ENCODE measurements at places on chromosomes 12 and 14.

DNA sequence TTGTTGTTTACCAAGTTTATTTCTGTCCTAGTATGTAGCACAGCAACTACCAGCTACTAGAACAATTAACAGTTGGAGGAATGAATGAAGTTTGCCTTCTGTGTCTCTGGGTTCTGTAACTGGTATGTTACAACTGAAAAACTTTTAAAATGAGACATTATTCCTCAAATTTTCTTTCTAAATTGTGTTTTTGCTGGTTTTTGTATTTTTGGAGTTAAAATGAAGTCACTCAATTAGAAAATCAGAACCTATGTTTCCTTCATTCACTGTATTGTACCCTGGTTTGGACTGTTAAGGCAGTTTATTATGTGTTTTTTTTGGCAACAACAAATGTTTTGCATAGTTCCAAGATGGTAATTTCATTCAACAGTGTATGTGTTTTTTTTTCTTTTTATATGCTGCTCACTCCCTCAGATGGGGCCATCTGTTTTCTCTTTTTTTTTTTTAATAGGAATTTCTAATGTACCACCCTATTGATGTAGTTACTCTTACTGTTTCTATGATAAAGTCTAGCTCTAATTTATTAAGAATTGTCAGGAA is 30.2 kb upstream of the EVL start:
- H3K4me1 ChIP-seq = peaks cover 8% of the 10 kb centered on the region
- no peaks in the 10 kb centered on the region for H3K27me3 ChIP-seq
- no peak overlapping the region for H3K27ac ChIP-seq
- no peaks in the 10 kb centered on the region for H3K36me3 ChIP-seq

GRCh38 chr14:88380405-88380804 is 5.1 kb upstream of the SPATA7 start:
- DNase-seq = no peak
- no peak overlapping the region for H3K27ac ChIP-seq
- H3K4me3 ChIP-seq = no peak overlapping the region
- peaks cover 3% of the 10 kb centered on the region for H3K36me3 ChIP-seq
- H3K4me1 ChIP-seq = peaks cover 11% of the 10 kb centered on the region
- H3K27me3 ChIP-seq = peaks cover 3% of the 10 kb centered on the region

- H3K36me3 ChIP-seq = no peaks in the 10 kb centered on the region
- DNase-seq = no peak
- H3K27me3 ChIP-seq = peaks cover 16% of the 10 kb centered on the region
Measured at GRCh38 chr14:76655331-76655730, 105.9 kb upstream of the VASH1 start.

GRCh38 chr12:67472539-67472938 is 176.0 kb upstream of the DYRK2 start:
- peaks cover 13% of the 10 kb centered on the region for H3K4me1 ChIP-seq
- H3K27me3 ChIP-seq = no peaks in the 10 kb centered on the region
- H3K4me3 ChIP-seq = no peak overlapping the region
- no peak for DNase-seq
- no peaks in the 10 kb centered on the region for H3K36me3 ChIP-seq
- no peak overlapping the region for H3K27ac ChIP-seq

DNA sequence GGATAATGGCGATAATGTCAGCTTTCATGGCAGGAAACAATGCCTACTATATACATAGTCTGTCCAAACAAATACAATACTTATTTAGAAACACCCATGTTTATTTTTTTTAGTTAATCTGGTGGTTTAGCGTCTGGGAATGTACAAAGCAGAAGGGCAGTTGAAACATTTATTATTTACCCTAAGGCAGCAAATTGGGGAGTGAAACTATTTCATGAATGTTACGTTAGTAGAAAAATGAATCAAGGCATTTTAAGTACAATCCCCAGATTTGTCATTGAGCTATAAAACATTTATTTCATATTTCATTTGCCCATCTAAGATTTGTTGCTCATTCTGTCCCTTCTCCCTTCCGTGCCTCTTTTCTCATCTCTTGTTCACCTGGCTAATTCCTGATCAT is 87.1 kb upstream of the ATF1 start:
- no peaks in the 10 kb centered on the region for H3K27me3 ChIP-seq
- DNase-seq = no peak
- H3K4me1 ChIP-seq = no peaks in the 10 kb centered on the region

DNA sequence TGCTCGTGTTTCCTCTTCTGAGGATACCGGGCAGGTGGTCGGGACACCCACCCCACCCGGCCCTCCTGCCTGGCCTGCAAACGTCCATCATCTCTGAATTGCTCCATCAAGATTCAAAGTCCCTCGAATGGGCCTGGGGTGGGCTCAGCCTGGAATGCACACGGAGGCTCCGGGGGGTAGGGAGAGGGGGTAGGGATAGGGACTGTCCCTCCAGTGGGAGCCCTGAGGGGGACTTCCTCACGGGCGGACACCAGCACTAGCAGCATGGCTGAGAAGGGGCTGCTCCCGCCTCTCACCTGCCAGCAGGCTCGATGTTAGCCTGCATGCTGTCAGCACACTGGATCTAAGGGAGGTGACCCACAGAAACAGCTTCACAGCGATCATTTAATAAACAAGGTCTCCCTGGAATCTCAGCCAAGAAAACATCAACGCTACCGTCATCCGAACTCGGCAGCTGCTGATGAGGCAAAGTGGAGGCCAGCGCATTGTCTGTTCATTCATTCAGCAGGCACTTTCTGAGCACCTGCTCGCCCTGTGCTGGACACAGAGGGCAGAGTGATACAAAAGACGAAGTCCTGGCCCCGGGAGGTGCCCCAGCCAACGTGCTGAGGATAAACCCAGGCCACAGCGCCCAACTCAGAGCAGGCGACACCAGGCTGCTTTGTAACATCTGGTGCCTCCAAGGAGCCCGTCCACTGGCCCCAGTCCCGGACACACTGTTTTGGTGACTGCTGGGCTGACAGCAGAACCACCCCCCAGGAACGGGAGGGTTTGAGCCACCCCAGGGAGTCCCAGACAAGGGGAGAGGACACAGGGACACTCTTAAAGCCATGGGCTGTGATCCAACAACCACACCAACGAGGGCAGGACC is 6.3 kb downstream of the TMEM179 start:
- no peaks in the 10 kb centered on the region for H3K36me3 ChIP-seq
- no peak overlapping the region for H3K27ac ChIP-seq
- no peak overlapping the region for H3K4me3 ChIP-seq

- no peak overlapping the region for H3K27ac ChIP-seq
- no peak for DNase-seq
- H3K27me3 ChIP-seq = no peaks in the 10 kb centered on the region
- peaks cover 12% of the 10 kb centered on the region for H3K4me1 ChIP-seq
Measured at GRCh38 chr12:104312202-104312601, 8.7 kb downstream of the EID3 start.

DNA sequence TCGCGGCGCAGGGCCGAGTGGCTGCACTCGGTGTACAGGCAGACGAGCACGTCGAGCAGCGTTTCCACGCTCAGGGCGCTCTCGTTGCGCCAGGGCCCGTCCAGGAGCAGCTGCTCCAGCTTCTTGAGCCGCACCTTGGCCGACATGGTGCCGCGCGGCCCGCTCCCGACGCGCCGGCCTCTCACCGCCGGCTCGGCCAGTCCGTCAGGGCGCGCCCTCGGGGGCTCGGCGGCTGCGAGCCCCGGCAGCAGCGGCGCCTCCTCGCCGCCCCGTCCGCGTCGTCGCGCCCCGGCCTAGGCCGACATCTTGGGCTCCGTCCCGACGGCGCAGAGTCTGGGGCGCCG is 349 bp downstream of the CDC42BPB start:
- no peak for DNase-seq
- H3K36me3 ChIP-seq = no peaks in the 10 kb centered on the region
- H3K27me3 ChIP-seq = peaks cover 40% of the 10 kb centered on the region
- H3K27ac ChIP-seq = no peak overlapping the region

- H3K27me3 ChIP-seq = no peaks in the 10 kb centered on the region
- no peak overlapping the region for H3K27ac ChIP-seq
- no peak overlapping the region for H3K4me3 ChIP-seq
- H3K4me1 ChIP-seq = no peaks in the 10 kb centered on the region
Measured at GRCh38 chr12:19304149-19304750, 135.0 kb upstream of the AEBP2 start.

DNA sequence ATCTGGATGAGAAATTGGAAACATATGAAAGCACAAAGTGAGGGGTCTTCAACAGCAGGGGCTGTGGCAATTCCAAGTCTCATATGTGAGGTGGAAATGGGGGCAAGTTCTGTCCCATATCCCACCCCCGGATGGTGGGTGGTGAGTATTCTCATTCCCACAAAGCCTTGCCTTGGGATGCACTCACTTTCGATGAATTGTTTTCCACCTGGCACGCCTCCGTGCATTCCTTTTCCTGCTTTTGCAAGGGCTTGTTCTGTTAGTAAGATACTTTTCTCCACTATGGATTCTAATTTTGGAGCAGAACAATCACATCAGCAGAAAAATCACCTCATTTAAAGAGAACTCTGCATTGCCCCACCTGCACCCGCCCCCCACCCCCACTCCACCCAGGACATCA is 3.1 kb downstream of the LACRT start:
- H3K36me3 ChIP-seq = no peaks in the 10 kb centered on the region
- H3K27ac ChIP-seq = no peak overlapping the region
- no peak for DNase-seq
- no peak overlapping the region for H3K4me3 ChIP-seq

- H3K4me1 ChIP-seq = no peaks in the 10 kb centered on the region
- H3K4me3 ChIP-seq = no peak overlapping the region
- no peak for DNase-seq
- no peak overlapping the region for H3K27ac ChIP-seq
- no peaks in the 10 kb centered on the region for H3K27me3 ChIP-seq
- no peaks in the 10 kb centered on the region for H3K36me3 ChIP-seq
Measured at GRCh38 chr14:41806366-41806975, 199.8 kb downstream of the LRFN5 start.

GRCh38 chr14:96221841-96222240 is 17.2 kb downstream of the BDKRB2 start:
- DNase-seq = no peak
- no peak overlapping the region for H3K27ac ChIP-seq
- no peaks in the 10 kb centered on the region for H3K36me3 ChIP-seq
- peaks cover 15% of the 10 kb centered on the region for H3K27me3 ChIP-seq
- H3K4me1 ChIP-seq = no peaks in the 10 kb centered on the region
- no peak overlapping the region for H3K4me3 ChIP-seq
